ENCODE measurements at places on chromosomes 6 and 20.

GRCh38 chr20:37249304-37249703 is 12.3 kb downstream of the GHRH start:
- DNase-seq, result no peak

DNA sequence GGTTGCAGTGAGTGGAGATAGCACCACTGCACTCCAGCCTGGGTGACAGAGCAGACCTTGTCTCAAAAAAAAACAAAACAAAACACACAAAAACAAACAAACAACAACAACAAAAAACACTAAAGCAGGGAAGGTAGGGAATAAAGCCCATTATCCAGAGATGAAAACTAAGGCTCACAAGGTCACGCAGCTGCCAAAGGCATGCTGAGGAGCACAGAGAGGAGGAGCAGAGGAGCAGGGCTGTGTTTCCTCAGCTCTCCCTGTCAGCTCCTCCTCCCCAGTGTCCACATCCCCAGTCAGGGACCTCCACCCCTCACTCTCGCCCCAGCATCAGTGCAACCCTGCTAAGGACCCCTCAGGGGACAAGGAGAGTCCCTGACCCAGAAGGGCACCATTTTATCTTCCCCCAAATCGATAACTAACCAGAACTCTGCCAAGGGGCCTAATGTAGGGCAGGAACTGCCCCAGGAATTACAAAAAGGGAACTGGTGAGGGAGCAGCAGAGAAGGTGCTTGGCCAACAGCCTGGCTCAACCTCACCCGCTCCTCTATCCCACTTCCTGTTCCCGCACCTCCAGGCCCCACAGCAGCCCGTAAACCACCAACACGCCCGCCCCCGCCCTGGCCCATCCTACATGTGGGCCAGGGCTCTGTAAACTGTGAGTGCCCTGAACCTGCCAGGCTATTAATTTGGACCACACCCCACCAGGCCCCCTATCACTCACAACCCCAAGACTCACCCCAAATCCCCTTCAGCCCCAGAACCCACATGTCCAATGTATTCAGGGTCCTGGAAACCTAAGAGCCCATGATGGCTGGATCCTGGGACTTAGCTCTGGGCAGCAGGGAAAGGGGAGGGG is 9.0 kb downstream of the TEAD3 start:
- DNase-seq, result no peak

DNA sequence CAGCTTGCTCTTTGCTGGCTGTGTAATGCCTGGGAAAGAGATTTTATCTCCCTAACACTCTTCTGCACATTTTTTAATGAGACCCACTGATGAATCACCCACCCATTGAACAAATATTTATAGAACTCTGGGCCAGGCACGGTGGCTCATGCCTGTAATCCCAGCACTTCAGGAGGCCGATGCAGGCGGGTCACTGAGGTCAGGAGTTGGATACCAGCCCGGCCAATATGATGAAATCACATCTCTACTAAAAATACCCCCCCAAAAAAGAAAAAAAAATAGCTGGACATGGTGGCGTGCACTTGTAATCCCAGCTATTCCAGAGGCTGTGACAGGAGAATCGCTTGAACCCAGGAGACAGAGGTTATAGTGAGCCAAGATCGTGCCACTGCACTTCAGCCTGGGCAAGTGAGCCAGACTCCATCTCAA is 82.1 kb upstream of the SIRPA start:
- no peak for DNase-seq

DNA sequence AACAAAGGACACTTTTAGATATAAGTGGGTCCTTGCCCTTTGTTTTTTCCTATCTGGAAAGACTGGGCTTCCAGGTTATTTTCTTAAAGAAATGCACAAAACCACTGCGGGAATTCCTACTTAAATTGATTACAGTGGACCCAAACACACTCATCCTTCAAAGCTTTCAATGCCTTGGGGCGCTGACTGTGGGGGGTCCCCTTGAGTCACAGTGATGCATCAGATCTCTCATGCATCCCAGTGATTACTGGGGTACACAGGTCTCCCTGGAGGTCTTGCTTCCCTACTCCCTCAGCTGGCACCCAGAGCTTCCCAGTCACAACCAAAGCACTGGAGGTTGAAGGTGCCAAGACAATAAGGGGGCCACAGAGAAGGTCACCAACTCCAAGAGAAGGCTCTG is 20.7 kb downstream of the ABHD12 start:
- DNase-seq, result no peak

DNA sequence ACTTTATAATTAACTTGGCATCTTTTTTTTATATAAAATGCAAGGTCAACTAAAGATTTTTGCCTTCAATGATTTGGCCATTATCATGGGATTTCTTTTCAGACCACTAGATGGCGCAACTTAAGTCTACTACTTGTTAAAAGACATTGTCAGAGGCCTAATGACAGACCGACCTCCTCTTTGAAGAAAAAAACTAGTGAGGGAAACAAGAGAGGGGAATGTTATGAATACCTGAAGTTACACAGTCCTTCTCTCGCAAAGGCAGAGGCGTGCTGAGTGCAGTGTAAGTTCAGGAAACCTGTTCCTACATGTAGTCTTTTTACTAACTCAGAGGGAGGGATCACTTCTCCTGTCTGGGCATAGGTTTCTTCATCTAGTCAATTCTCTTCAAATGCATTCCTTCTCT is 9.3 kb downstream of the TRAPPC3L start:
- no peak for DNase-seq

DNA sequence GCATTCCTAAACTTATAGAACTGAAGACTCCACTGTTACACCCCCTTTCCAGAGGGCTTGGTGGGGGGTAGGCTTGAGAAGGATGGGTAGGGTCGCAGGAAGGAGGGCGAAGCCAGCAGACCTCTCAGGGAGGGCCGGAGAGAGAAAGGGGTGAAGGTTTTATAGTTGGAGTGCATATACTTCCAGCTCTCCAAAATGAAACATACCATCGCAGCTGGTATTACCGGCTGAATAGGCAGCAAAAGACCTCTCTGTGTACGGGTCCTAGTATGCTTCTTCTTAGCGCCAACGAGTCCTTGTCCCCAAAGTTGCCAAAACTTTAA is 1.0 kb upstream of the VGLL2 start:
- DNase-seq, result no peak

DNA sequence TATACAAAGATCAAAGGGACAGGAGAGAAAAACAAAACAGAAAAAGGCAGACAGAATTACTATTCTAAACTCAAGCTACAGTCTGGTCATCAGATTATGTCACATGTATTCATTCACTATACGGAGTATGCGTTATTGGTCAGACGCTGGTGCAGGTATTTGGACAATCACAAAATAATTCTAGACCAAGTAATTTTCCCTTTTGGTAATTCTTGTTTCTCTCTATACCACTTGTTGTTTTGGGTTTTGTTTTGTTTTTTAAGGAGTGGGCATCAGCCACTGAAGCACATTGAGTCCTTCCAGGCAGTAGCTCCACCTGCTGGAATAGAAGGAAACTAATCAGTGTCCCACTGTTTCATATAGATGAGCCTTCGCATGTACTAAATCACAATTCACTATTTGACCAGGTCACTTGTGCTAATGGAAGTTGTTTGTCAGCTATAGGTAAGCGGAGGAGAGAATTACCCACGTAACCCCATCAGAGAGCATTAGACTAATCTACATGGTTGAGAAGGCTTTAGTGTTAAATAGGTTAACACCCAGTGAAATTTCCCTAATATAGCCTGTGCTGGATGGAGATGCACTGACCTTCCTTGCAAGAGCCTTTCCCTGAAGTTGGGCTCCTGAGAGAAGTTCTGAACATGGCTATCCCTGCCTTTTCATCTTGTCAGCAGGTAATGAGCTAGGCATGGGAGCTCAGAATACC is 77.9 kb downstream of the TNFAIP3 start:
- DNase-seq, result peak; percentile 39

GRCh38 chr6:143970456-143971218 is 37.4 kb downstream of the PLAGL1 start:
- DNase-seq, result no peak

DNA sequence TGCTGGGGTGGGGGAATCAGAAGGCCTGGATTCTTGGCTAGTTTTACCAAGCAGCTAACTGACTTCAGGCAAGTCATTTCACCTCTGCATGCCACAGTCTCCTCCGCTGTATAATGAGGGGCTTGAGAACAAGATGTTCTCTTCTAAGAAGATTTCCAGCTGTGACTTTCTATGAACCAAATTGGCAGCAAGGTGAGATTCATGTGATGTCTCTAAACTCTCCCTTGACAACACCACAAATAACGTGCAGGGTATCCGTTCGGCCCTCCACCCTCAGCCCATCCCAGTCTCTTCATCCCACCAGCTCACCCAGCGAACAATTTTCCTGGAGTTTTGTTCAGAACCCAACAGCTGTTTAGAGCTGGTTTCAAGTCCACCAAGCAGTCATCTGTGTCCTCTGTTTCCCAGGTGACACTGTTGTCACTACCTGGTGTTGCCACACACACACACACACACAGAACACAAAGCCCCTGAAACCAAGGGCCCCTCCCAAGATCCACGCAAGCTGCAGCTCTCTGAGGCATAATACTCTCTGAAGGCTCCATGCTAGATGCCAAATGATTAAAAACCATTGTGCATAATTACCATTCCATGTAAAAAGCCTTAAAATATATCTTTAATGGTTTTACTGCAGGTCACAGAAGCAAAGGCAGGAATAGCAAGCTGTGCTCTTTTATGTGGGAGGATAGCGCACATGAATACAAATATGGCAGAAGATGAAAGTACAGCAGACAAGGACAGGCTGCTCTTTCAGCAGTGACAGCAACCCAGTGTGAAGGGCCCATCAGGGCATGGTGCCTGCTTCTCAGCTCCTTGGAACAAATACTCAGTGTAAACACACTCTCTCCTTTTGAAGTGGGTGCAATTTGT is 48.2 kb downstream of the ARHGAP18 start:
- DNase-seq, result no peak

DNA sequence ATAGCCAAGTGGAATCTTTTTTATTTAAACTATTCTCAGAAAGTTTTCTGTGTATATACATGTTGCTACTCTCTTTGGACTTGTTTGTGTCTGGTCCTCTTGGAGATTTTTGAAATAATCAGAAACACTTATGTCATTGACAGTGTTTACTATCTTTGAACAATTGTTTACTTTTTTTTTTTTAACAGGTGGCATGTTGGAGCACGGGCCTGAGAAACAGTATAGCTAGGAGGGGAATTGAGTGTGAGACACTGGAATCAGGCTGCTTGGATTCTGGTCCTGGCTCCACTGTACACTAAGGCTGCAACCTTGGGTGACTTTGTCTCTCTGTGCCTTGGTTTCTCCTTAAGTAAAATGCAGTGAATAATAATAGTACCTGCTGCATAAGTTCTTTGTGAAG is 279.6 kb downstream of the PRL start:
- no peak for DNase-seq

DNA sequence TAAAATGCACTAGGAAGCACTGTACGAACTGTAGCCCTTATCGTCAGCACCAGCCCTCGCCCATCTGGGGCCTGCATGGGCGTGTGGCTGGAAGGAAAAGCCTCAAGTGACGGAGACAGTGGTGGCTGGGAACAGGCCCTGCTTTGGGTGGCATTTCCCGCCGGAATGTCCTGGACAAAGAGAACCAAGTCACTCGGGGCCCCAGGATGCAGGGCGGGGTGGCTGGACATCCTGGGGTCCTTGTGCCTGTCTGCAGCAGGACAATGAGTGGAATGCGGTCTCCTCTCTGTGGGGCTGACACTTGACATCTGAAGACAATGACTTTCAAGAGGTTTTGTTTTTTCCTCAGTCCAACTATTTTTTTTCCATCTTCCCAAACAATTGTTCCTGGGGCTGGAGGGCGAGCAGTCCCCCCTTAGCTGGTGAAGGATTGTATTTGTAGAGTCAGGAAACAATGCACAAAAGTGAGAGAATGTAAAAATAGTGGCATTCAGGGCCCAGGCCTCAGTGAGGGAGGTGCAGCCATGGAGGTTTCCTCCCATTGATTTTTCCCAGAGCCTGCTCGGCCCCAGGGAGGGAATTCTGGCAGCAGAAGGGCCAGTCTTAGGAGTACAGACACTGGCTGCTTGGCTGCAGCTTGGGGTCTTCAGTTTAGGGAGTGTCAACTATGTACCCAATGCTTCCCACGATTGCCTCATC is 64.4 kb downstream of the PREX1 start:
- DNase-seq, result no peak

GRCh38 chr6:142914369-142914768 is 30.6 kb downstream of the HIVEP2 start:
- no peak for DNase-seq

GRCh38 chr6:111057074-111057752 is 30.1 kb upstream of the SLC16A10 start:
- no peak for DNase-seq

DNA sequence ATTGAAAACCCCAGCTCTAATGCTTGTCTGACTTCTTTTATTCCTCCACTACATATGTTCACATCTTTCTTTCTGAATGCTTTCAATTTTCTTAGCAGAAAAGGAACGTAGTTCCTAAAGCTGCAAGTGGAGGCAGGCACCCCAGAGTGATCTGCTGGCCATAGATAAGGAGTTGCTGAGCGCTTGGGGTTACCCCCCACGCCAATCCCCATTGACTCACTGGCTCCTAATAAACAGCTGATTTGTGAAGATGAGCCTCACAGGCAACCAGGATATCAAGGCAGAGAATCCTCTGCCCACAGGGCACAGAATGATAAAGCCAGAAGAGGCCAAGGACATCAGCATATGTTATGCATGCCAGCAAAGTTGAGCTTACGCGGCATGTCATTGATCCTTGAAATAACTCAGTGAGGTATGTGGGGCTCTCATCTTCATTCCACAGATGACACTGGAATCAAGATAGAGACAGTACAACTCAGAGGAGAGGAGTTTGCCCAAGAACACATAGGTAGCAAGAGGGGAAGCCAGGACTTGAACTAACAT is 129.1 kb upstream of the PTPRT start:
- DNase-seq, result no peak

DNA sequence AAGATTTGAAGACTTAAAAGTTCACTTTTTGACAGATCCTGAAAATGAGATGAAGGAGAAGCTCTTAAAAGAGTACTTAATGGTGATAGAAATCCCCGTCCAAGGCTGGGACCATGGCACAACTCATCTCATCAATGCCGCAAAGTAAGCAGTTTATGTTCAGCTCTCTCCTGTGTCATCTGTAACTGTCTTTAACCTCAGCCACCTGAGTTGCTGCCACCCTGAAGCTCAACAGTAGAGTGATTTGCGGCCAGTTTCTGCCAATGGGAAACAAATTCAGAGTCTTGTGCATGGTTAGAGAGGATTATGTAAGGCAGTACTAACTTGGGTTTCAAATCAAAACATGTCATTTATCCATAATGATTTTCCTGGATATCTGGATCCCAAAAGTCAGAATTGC is 10.1 kb downstream of the TNFAIP3 start:
- DNase-seq, result peak; percentile 25

GRCh38 chr6:83442752-83443151 is 11.9 kb upstream of the ME1 start:
- DNase-seq, result no peak

DNA sequence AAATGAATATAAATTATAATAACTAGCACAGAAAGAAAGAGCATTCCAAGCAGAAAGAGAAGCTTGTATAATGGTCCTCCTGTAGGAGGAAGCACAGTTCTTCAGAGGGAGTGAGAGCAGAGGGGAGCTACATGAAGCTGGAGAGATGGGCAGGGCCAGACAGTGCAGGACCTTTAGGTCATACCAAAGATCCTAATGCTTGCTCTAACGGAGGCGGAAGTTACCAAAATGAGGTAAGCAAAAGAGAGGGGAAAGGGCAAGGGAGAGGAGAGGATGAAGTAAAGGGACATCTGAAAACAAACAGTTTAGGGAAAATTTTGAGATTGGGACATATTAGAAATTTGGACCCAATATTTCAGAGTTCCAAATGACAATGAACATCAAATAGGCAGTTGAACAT is 50.2 kb downstream of the HBS1L start:
- DNase-seq, result no peak
